Stimulated activated CD4-positive, alpha-beta T cell treated with anti-CD3 and anti-CD28 coated beads, Interleukin-1b, Interleukin-23, amount 100 ng/mL, for 1 hour (primary cell): ENCODE measurements at places on chromosomes 7 and 10.

DNA sequence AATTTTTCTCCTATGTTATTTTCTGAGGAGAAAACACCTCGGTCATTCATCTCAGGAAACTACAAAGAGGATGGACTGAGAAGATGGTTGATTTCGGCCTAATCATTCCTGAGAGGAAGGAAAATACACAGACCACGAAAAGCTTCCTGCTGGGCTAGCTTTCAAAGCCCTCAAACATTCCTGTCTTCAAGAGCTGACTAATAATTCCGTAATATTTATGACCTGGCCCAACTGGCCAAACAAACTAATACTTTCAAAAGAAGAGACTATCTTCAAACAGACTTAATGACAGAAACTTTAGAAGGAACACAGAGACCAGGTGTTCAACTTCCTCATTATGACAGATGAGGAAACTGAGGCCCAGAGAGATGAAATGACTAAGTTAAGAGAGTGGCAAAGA is 215.1 kb upstream of the FRMD4A start:
- DNase-seq: no peak

- no peak for DNase-seq
Observed at GRCh38 chr7:13050703-13051102, 363.3 kb downstream of the ARL4A start.

DNA sequence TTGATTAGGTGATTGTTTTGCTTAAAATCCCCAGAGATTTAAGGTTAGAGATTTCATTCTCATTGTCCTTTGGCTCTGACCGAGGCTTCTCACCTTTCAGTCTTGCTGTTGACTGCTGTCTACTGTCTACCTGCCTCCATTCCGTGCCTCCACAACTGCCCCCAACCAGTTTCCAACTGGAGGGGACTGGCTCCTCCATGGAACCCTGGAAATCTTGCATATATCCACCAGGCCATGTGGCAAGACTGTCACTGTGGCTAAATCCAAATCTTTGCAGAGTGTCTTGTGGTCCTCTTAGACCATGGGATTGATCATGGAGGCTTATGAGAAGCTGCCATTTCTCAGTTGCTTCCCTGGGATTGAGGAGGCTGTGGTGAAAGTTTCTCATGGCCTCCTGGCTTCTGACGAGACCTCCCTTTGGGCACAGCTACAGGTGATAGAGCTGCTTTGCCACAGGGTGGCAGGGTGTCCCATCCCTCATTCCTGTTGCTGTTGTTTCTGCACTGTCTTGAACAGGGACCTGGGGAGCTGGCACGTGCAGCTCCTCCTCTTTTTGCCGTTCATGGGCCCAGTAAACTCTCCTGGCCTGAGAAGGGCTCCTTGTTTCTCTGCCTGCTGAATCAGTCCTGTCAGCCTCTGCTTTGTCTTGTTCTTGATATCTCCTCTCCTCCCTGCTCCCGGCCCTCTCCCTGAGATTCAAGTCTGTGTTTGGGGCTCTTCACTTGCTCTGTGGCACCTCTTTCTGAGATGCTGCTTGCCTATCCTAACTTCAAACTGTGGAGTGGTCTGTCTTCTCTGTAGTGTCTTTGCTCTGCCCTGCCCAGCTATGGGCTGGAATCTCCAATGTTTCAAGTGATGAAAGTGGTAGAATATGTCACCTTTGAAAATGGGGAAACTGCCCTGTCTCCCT is 63.6 kb upstream of the IGFBP3 start:
- no peak for DNase-seq

- no peak for DNase-seq
Observed at GRCh38 chr7:36967387-36967786, 243.1 kb upstream of the AOAH start.

DNA sequence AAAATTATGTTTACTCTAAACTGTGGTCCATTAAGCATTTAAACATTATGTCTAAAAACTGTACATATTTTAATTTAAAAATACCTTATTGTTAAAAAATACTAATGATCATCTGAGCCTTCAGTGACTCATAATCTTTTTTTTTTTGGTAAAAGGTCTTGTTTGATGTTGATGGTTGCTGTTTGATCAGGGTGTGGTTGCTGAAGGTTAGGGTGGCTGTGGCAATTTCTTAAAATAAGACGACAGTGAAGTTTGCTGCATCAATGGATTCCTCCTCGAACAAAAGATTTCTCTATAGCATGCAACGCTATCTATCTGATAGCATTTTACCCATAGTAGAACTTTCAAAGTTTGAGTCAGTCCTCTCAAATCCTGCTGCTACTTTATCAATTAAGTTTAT is 180.0 kb upstream of the AHR start:
- DNase-seq: no peak

GRCh38 chr7:45598886-45599520 is 24.8 kb downstream of the ADCY1 start:
- DNase-seq: no peak

GRCh38 chr7:5679813-5680473 is 101.5 kb downstream of the RNF216 start:
- DNase-seq: no peak

- DNase-seq: no peak
Observed at GRCh38 chr10:18312374-18313139, 172.3 kb downstream of the CACNB2 start.

- DNase-seq: no peak
Observed at GRCh38 chr7:37425498-37425897, 23.2 kb downstream of the ELMO1 start.

DNA sequence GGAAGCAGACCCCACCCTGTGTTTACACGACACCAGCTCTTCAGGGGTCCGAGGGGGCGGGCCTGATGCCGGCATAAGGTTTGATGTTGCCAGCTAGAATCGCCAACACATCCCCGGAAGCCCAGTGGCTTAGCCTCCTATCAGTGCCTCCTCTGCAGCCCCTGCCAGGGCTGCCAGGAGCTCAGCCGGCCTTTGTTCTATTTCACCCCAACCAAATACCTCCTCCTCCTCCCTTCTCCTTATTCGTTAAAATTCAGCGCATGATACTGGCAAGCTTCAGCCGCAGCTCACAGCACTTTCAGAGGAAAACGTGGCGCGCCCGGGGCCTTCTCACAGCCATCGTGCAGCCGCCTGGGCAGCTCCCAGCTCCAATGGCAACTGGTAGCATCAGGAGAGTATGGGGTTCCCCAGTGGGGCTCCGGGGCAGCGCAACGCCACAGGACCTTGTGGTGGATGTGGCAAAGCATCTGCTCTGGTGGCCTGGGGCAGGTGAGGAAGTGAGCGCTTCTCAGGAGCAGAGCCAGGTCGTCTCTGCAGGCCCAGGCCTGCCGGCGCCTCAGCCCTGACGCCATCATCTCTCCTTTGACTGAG is 176.4 kb upstream of the RHEB start:
- no peak for DNase-seq

GRCh38 chr10:99344715-99345114 is 15.6 kb downstream of the CNNM1 start:
- no peak for DNase-seq

GRCh38 chr10:5283305-5284158 is 81.2 kb upstream of the UCN3 start:
- no peak for DNase-seq

DNA sequence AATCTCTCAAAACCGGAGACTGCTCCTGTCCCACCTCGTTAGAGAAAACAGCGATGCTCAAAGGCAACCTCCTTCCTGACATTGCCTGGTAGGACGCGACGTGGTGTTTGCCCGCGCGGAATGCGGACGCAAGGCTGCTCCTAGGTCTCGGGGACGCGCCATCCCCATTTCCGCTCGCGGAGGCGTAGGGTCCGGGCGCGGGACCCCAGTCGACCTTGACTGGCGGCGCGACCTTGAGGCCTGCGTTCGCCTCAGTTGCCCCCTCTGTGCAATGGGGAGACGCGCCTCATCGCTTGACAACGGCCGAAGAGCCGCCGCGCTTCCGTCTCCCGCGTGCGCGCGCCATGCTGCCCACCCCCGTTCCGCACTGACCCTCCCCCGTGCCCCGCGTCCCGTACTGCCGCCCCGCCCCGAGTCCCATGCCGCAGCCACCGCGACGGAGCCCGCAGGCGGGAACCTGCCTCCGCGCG is 412 bp upstream of the PPIA start:
- DNase-seq: no peak
